ENCODE measurements at places on chromosomes 16 and 17.

DNA sequence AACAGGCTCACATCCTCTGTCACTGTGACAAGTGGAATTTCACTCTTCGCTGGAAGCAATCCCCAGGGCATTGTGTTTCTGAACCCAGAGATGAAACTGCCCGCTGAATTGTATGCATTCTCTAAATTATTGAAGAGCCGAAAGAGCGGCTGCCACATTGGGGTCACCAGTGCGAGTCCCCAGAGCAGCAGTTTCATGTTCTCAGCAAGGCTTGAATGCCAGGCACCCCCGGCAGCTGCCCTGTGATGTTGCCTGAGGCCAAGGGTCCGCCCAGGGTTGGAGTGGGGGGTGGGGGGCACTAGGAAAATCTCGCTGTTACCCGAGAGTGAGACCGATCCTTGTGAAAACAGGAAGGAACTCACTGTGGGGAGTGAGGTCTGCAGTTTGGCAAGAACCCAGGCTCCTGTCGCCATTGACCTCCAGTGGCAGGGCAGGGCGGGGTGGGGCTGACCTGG is 20.7 kb upstream of the BCAR1 start:
- DNase-seq = no peak

- no peak for DNase-seq
Measured at GRCh38 chr17:28726226-28726626, at the start of gene TLCD1. TLCD1 (minus strand) TSS chr17:28726233; CDS start chr17:28726097, 136 bp downstream.

GRCh38 chr16:88746506-88746905 is 38.5 kb downstream of the PIEZO1 start:
- DNase-seq = no peak

DNA sequence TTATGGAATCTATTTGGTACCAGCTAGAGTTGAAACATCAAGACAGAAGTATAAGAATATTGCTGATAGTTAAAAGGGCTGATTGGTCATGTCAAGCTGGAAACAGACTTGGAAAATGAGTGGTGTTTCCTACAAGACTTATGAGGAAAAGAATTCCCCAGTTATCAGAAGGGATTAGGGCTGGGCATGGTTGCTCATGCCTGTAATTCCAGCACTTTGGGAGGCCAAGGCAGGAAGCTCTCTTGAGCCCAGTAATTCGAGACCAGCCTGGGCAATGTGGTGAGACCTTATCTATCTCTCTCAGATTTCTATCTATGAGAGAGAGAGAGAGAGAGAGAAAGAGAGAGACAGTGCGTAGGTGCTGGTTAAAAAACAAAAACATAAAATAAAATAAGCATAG is 139.5 kb upstream of the PMFBP1 start:
- DNase-seq = no peak

- no peak for DNase-seq
Measured at GRCh38 chr16:58418601-58419000, 26.3 kb downstream of the GINS3 start.

- DNase-seq = no peak
Measured at GRCh38 chr16:27485126-27485525, 64.6 kb downstream of the GTF3C1 start.

- DNase-seq = no peak
Measured at GRCh38 chr17:4514206-4514605, 15.5 kb downstream of the SPNS2 start.

DNA sequence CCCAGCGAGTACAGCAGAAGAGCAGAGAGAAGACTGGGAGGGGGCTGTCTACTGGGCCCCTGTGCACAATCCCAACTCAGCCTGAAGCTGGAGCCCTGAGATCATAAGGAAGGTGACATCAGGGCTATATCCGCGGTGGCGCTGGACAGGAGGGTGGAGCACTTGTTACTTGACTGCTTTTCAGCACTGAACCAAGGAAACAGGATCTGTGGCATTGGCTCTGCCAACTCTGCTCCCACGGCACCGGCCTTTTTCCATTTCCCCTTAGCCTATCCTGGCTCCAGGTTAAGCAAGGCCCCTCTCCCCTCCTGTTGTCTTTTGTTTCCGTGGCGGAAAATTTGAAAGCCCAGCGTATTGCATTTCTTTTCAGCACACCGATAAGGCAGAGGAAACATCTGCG is 125.0 kb upstream of the IRX3 start:
- no peak for DNase-seq
